ENCODE measurements at places on chromosomes 12 and 14.
A peak's percentile ranks its signal among the peaks of the same experiment; 100 is the strongest.

- DNase-seq, result no peak
Observed at GRCh38 chr12:127819056-127819455, 447.9 kb upstream of the TMEM132C start.

GRCh38 chr12:57419495-57419894 is 11.3 kb downstream of the R3HDM2 start:
- DNase-seq, result no peak

GRCh38 chr12:93592641-93593406 is 20.3 kb downstream of the SOCS2 start:
- no peak for DNase-seq

DNA sequence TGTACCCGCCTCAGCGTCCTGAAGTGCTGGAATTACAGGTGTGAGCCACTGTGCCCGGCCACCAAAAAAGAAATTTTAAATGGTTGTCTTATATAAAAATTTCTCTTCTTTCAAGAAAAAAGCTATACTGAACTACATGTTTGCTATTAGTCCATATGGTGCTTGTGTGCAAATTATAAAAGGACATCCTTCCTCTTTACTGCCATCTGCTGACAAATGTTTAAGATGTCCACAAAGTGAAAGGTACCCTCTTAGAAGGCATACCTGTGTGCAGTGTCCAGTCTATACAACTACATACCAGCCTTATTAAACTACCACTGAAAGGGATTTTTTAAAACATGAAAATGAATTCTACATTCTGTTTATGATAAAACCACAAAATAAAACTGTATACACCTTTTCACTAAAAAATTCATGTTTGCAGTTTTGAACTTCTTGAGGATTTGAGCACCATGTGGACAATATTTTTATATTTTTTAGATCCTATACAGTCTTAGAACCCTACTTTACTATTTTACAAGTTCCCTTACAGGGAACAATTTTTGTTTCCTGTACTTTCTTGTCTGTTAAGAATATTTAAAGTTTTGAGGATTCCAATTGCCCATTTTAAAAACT is 32.8 kb upstream of the TOMM20L start:
- DNase-seq, result peak; percentile 20

DNA sequence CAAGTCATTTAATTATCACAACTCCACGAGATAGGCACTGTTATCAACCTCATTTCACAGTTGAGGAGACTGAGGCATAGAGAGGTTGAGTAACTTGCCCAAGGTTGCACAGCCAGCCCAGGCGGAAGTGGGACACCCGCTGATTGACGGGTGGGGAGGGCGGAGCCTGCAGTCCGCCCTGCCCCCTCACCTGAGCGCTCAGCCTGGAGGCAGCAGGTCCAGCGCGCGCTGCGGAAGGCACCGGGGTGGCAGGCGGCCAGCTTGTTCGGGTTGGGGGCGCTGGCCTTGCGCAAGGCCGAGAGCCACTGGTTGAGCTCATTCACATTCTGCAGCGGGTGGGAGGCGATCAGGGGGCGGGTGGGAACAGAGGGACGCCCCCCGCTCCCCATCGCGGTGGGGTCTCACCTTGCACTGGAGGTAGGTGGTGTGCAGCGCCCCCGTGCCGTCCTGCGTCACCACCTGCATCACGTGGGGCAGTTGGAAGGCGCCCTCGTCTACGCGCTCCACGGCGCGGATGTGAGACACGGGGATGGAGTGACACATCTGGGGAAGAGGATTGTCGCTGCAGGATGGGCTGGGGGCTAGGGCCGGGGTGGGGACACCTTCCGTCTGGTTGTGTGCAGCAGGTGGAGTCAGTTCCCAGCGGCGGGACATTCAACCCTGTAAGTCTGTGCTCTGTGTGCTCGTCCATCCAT is 31.7 kb downstream of the RASAL1 start:
- DNase-seq, result no peak

GRCh38 chr14:57755018-57755521 is 110.8 kb downstream of the SLC35F4 start:
- peak; percentile 51 for DNase-seq

- no peak for DNase-seq
Observed at GRCh38 chr14:96077983-96078624, 38.9 kb downstream of the C14orf132 start.

DNA sequence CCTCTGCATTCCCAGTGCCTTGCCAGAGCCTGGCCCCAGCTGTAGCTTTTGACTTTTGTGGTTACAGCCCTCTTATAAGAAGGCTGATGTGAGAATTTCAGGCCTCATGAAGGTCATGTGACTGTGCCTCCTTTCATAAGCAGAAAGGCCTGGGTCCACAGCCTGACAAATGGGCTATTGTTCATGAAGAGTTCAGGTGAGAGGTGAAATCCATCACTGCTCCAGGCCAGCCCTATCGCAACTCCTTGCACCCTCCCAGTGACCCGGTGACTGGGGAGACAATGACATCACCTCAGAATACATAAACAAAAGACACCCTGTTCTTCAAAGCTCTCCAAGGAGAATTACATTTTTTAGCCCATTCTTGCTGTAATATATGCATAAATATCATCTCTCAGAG is 321.5 kb downstream of the PCNX1 start:
- DNase-seq, result no peak

- DNase-seq, result no peak
Observed at GRCh38 chr12:93370947-93371346, 6.8 kb upstream of the NUDT4 start.

DNA sequence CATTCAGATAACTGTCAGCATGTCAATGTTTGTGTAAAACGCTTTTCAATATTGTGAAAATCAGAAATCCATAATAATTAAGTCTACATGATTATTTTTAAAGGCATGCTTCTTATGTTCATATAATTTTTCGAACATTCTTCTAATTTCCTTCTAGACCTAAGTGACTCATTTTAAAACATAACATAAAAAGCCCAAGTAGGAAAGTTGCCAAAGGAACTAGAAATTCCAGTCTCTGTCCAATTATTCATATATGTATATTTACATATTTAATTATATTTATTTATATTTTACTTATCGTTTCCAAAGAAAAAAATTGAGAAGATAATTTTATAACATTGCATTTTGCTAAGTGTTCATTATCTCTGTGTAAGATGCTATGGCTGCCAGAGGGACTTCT is 110.4 kb downstream of the TMTC1 start:
- DNase-seq, result no peak

GRCh38 chr14:70884595-70885342 is 22.5 kb upstream of the PCNX1 start:
- DNase-seq, result no peak

- no peak for DNase-seq
Observed at GRCh38 chr14:96631621-96632362, 129.6 kb downstream of the PAPOLA start.

GRCh38 chr14:28746247-28746646 is 20.3 kb upstream of the FOXG1 start:
- DNase-seq, result no peak

DNA sequence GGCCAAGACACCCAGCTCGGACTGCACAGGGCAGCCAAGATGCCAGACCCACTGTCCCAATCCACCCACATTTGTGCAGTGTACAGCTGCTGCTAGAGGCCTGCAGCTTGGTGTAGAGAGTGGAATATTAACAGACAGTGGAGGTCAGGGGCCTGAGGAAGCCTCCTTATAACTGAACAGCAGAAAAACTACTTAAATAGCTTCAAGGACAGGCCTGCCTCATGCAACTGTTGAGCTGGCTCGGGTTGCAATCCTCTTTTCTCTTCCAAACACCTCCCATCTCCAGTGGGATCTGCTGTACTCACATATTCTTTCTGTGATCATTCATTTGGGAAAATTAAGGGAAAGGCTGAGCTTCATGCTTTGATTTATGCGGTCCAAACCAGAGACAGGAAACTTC is 1043.2 kb upstream of the TMEM132C start:
- DNase-seq, result no peak

DNA sequence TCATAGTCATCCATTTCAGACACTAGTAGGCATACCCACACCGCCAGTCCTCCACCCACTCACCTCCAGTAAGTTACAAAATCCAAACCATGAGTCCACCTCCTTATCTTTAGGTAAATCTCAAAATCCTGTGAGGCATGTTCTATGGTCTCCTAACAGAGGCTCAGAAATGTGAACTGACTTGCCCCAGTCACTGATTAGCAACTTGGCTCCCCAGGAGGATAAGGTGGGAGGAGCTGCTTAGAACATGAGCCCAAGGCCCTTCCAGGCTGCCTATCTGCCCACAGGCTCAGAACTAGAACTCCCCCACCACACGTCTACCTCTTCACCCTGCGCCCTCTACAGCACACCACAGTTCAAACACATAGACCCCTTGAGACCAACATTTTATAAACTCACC is 19.9 kb downstream of the SETD3 start:
- DNase-seq, result no peak

DNA sequence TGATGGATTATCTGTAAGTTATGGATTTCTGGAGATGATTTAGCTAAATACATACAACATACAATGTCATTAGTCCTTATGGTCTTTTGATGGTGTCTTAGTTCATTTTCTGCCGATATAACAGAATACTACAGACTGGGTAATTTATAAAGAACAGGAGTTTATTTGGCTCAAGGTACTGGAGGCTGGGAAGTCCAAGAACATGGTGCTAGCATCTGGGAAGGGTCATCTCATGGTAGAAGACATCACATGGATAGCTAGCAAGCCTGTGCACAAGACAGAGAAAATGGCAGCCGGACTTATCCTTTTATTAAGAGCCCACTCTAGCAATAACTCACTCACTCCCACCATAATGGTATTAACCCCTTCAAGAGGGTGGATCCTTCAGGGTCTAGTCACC is 24.2 kb downstream of the KLHL28 start:
- DNase-seq, result no peak

GRCh38 chr12:15741082-15741481 is 48.1 kb downstream of the EPS8 start:
- no peak for DNase-seq

- no peak for DNase-seq
Observed at GRCh38 chr12:86421333-86421732, 165.1 kb upstream of the MGAT4C start.

- no peak for DNase-seq
Observed at GRCh38 chr12:64824130-64824499, 332 bp upstream of the TBC1D30 start.

- DNase-seq, result peak; percentile 26
Observed at GRCh38 chr12:11814374-11814773, 164.9 kb downstream of the ETV6 start.

DNA sequence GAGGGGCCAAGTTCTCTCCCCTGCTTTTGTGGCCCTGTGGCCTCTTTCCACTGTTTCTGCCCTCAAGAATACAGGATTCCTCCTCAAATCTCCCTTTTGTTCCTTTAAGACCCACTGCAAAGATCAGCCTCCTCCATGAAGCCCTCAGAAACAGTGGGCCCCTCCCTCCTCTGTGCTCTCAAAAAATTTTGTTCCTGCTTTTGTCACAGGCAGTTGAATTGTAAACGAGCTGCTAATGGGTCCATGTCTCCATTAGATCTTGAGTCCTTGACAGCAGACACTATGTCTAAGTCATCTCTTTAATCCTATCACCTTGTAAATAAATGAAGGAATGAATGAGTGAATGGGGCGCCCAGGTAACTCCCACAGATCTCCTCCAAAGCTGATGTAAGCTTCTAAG is 175.2 kb downstream of the ESRRB start:
- no peak for DNase-seq

- no peak for DNase-seq
Observed at GRCh38 chr12:68403296-68403695, 71.1 kb upstream of the MDM1 start.

GRCh38 chr12:4477129-4477528 is 31.5 kb upstream of the FGF6 start:
- DNase-seq, result no peak

DNA sequence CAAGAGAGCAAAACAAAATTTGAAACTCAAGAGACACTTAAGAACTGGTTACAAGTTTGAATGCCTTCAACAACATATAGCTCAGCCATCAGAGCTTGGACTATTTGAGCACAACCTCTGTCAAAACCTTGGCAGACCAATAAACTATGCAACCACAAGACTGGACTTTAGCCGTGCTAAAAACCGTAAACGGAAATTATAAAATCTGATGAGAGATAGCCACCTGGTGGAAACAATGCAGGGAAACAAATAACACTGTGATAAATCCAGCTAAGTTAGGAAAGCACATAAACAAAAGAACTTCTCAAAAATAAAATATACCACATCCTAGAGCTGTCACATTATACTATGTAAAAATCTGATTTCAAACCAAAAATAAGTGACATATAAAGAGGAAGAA is 1074.2 kb upstream of the NOVA1 start:
- DNase-seq, result no peak

DNA sequence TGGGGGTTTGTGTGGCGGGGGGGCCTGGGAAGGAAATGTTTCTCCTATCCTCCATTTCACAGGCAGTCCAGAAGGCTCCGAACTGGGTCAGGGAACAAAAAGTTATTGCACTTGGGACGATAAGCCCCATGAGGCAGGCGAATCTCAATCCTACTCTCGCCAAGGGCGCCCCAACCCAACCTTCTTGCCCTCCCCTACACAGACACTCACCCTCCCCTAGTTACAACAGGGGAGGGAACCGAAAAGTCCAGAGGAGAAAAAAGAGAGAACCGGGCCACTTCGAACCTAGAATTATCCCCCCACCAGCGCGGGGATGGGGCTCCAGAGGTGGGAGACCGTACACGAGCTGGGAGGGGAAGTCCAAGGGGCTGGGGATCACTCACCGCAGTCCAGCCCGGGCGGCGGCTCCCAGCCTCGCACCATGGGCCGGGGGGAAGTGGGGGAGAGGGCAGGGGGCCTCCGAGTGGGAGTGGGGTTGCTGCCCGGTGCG is 357 bp downstream of the HOMEZ start:
- DNase-seq, result peak; percentile 45

DNA sequence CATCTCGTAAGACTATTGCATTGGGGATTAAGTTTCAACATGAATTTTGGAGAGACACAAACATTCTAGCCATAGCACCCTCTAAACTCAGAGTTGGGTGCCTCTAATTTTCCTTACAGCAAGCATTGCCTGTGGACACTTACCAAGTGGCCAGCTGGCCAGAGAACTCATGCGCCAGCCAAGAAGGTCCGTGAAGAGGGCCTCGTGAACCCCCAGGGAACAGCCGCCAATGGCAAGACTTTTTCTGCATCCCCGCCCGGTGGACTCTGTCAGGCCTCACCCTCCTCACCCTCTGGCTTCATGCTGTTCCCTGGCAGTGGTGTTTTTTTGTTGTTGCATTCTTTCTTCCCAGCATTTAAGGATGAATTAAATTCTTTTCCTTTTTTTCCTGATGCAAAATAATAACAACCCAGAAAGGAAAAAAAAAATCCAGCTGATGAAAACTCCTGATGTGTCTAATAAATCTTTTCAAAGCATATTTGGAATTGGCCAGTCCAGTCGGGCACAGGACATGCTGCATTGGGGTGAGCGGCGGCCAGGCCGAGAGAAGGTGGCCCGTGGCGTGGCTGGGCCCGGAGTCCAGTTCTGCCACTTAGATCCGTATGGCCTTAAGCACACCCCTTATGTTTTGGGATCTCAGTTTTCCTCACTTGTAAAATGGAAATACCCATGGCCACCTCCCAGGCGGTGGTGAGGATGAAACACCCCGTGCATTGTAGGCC is 191.9 kb upstream of the DIO3 start:
- no peak for DNase-seq

DNA sequence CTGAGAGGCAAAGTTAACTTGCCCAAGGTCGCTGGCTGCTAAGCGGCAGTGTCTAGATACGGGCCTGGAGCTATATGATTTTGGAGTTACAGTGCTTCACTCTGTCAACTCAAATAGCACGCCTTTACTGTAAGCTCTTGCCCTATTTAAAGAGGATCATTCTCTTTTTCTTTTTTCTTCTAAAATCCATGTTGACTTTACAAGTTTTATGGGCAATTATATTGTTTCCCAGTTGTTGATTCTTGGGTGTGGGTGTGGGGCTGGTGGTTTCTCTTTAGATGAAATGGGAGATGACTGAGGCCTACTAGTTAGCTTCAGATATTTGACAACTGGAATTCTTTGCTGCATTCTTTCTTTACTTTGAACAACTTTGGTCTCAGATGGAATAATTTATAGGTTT is 70.7 kb downstream of the C12orf75 start:
- DNase-seq, result no peak
